Osteoblast (primary cell): ENCODE measurements at places on chromosomes 7 and 10. TPM values are rescaled to one million over a fixed set of nuclear protein-coding genes. Genes with fewer than 3 reads are reported as not detected.

DNA sequence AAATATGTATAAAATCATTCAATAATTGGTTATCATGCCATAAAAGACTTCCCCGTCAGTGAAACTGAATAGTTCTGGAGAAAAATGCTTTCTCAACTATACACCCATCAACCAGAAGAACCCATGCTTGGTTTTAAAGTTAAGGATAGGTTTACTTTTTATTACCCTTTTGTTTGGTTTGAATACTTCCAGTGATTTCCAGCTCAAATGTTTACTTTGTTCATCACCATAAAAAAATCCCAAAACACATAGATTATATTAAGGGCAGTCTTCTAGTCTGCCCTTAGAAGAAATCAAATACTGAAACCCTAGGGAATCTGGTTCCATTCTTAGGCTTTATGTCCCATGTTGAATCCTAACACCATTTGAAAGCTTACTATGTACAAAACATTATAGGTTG lies 49.2 kb downstream of the PTTG1IP2 start:
- DNase-seq, result no peak

The MSMB gene
- not detected in 2 replicates for total RNA-seq

The OIT3 gene
- under 0.01 TPM in 2 replicates for total RNA-seq

DNA sequence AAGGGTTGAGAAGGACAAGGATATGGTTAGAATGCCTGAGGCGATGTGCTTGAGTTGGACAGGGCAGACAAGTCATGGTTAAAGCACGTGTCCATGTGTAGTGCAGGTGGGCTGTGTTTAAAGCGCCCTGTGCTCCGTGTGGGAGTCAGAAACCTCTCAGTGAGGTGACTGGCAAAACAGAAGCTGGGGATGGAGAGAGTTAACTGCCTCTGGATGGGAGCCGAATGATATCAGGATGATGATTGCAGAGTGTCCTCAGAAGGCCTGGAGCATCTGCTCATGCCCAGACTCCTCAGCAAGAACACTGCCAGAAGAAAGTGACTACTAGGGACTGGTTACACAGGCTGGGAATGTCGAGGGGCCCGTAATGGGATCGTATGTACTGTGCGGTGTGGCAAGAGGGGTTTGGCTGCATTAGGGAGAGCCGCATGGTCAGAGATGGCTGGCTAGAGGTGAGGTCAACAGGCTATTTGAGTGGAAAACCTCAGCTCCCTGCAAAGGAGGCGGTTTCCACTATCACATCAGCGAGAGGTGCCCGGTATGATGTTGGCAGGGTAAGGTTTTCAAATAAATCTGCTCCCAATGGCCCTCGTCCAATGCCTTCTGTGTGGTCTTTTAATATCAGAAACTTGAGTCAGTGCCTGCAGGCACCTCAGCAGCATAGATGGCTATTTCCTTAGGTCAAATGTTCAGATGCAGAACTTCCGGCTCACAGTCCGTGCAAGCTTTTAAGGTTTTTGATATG lies 26.1 kb upstream of the MRC1 start:
- DNase-seq, result peak; percentile 70

The IRF5 gene
- under 0.01 TPM in 2 replicates for total RNA-seq

GRCh38 chr7:106773228-106773627 lies 91.9 kb upstream of the PIK3CG start:
- no peak for DNase-seq

The AGMO gene
- total RNA-seq, result under 0.01 and 1.2 TPM in 2 replicates

The NEUROD6 gene
- not detected in 2 replicates for total RNA-seq

- DNase-seq, result no peak
Measured at GRCh38 chr7:157712666-157713235, 375.9 kb downstream of the DNAJB6 start.

DNA sequence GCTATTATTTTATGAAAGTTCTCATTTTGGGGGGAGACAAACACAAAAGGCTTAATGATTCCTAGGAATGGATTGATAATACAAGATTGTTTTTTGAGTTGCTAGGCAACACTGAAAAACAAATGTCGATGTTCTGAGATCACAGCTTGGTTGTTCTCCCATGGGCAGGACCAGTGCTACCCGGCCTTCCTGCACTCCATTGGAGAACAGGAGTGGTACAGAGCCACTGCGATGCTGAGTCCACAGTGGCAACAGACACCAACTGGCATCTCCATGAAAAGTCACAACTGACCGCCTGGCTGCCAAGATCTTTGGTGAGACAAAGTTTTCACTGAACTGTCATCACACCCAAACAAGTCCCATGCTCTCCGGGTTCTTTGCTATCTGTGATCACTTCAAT lies 68.9 kb upstream of the NMT2 start:
- DNase-seq, result no peak

DNA sequence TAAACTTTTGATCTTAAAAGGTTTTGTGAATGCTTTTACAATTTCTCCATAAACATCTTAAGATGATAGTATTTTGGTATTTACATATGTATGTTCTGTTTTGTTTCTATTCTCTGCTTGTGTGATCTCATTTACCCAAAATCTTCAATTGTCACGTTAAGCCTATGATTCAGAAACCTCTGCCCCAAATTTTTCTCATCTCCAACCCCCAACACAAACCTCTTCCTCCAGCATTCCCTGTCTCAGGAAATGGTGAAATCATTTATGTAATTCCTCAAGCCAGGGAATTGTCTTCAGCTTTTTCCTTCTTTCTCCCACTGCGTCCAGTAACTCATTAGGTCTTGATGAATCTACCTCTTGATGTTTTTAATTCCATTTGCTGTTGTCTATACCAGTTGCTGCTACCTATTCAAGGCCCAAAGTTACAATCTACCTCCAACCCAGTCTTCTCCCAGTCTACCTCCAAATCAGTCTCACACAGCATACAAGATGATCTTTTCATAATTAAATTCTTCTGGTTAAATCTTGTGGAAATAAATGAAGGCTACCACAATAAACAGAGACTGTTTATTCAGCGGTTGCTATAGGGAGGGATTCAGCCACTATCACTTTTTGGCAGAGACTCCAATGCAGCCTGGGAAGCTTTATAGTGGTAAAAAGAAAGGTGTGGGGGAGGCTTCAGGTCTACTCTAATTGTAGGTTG lies 5.8 kb downstream of the CFAP69 start:
- DNase-seq, result peak; percentile 13

DNA sequence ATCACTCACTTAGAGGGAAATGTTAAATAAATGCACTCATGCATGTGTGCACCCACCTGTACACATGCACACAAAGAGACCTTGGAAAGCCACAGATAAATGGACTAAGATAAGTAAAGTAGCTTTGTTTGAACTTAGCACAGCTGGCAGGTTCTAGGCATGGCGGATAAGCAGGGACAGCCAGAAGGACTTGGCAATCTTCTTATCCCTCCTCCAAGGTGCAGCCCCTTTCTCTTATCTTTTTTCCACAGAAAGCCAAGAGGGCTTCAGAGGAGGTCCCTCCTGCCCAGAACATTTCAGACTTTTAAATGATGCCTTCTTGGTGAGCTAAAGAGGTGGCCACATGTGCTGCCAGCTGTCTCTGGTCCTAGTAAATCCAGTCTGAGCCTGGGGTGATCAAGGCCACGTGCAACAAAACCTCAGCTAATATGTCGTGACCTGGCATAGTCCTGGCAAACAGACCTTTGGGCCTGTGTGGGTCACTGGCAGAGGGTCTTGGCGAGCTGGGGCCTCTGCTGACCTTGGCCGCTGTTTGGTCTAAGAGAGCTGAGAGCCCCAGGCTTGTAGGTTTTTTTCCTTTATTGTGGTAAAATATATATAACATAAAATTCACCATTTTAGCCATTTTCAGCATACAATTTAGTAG lies 43.2 kb upstream of the SLC35B4 start:
- no peak for DNase-seq

- DNase-seq, result peak; percentile 54
Measured at GRCh38 chr10:132374176-132374575, 22.8 kb upstream of the PWWP2B start.

DNA sequence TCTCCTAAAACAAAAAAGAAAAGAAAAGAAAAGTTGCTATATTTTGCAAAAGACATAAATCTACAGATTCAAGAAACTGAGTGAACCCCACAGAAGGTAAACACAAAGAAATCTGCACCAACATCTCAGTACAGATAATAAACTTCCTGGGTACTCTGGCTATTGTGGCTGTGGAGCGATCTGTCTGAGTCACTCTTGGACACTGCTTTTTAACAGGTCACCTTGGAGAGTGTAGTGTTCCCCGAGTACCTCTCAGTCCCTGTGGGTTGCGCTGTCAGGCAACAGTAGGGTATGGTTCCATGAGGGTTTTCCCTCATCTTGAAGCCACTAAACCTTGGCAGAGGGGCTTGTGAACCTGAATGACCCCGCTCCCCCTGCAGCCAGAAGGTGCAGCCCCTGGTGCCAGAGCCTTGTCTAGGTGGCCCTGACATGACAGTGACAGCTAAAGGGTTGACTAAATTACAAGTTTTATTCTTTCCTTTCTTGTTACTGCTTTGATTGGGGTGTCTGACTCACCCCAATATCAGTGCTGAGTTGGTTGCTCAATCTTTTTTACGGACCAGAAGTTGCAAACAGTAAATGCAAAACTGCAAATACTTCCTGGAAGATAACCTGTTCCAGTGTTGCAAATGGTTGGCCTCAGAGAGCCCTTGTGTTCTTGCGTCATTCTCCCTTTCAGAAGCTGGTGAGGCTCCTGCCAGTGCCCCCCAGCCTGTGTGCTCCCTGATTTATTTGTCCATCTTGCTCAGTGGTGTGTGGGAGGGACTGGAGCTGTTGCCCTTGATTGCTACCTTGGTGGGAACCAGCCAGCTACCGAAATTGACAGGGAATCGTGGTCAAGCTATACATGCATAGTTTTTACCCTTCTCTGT lies 30.6 kb downstream of the POR start:
- DNase-seq, result no peak
